ENCODE measurements at places on chromosomes 1 and 21.

DNA sequence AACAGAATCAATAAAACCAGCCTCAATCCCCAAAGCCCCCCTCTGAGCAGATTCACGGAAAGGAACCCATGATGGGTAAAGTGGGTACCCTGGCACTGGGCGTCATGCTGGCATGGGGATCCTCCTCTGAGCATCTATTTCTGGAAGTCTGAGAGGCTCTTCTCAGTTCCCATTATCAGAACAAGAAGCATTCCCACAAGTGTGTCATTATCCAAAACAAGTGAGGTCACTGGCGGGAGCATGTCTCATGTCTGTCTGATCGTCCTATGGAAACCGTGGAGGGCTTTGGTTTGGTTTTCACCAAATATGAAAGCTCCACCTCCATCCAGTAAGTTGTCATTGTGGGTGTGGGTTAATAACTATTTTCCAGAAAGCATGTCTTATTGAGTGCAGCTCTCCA lies 70.7 kb downstream of the PGM1 start:
- no peak for DNase-seq

GRCh38 chr1:205521686-205522085 lies 17.2 kb downstream of the CDK18 start:
- DNase-seq, result no peak

GRCh38 chr1:245361065-245361464 lies 206.3 kb downstream of the KIF26B start:
- no peak for DNase-seq

GRCh38 chr1:241627453-241628259 lies 12.5 kb downstream of the CHML start:
- no peak for DNase-seq

DNA sequence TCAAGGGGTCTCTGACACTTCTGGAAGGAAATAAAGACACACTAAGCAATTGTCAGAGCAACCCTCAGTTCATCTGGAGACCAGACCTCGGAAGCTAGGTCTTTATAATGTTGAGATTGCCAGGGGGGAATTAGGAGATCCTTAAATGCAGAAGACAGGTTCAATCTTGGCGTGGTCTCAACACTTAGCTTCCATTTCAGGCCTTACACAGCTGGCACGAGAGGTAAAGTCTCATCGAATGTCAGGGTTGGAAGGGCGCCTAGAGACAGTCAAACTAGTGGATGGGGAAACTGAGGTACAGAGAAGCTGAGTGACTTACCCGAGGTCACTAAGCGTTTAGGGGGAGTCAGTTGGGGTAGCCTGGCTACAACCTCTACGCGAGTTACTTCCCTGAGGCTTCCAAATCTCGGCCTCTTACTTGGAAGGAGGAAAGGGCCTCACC lies 562 bp upstream of the EPB41 start:
- no peak for DNase-seq

DNA sequence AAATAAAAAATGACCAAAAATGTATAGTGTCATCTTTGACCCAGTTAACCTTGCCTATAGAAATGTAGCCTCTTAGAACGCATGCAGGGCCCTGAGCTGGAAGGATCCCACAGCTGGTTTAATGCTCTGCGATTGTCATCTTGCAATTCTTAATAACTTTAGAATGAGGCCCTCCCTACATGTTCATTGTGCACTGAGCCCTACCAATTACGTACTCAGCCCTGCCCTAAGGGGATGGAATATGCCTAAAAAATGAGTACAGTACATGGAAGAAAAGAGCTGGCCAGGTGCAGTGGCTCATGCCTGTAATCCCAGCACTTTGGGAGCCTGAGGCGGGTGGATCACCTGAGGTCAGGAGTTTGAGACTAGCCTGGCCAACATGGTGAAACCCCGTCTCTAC lies 57.8 kb upstream of the BCAR3 start:
- DNase-seq, result no peak

DNA sequence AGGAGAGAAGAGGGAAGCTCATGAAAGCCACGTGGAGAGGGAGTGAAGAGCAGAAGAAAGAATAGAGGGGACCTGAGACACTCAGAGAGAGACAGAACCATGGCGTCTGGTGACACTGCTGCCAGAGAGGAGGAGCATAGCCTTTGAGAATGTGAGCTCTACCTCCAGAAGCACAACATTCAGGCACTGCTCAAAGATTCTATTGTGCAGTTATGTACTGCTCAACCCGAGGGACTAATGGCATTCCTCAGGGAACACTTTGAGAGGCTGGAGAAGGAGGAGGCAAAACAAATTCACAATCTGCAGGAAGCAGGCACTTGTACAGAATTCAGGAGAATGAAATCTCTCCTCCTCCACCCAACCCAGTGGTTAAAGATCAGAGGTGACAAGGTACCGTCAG lies 45.1 kb downstream of the BTBD8 start:
- no peak for DNase-seq

DNA sequence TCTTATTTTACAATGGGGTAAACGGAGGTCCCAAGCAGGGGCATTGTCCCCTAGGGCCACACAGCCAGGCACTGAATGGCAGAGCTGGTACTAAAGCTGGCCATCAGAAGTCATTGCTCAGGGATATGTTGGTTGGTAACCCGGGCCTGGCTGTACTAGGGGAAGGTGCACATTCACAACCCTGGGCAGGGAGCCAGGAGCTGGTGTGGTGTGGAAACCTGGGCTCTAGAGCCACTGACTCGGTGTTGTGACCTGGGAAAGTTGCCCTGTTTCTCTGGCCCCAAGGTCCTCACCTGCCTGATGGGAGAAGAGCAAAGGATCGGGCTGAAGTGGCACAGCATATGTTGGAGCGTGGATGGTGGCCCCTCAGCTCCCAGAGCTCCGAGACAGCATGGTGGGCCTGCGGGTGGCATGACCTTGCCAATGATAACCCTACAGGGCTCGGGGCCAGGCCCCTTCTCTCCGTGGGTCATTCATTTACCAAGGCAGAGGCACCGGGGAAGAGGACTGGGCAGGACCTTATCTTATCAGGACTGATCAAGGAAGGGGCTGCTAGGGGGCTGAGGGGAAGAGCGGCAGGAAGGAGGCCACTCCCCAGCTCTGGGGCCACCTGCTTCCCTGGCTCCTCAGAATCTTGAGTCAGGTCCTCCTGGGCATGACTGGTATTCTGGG lies 274.1 kb downstream of the TRABD2B start:
- no peak for DNase-seq

DNA sequence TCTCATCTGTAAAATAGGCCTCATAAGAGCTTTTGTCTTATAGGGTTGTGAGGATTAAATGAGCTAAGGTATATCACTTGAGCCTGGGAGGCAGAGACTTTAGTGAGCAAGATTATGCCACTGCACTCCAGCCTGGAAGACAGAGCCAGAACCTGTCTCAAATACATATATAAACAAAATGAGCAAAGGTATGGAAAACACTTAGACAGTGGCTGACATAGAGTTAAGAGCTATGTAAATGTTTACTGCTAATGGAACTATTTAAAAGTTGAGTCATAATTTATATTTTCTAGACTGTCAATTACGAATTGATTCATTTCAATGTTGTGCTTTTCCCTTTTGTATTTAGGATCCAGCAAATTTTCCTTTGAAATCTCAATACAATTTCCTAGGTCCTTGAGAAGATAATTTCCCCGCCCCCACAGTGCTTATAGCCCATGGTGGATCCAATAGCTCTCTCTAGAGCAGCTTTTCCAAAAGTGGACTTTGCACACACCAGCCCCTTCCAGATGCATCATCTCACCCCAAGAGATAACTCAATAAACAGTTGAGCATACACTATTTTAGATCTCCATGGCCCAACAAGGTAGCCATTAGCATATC lies 21.8 kb upstream of the RUNX3 start:
- no peak for DNase-seq

DNA sequence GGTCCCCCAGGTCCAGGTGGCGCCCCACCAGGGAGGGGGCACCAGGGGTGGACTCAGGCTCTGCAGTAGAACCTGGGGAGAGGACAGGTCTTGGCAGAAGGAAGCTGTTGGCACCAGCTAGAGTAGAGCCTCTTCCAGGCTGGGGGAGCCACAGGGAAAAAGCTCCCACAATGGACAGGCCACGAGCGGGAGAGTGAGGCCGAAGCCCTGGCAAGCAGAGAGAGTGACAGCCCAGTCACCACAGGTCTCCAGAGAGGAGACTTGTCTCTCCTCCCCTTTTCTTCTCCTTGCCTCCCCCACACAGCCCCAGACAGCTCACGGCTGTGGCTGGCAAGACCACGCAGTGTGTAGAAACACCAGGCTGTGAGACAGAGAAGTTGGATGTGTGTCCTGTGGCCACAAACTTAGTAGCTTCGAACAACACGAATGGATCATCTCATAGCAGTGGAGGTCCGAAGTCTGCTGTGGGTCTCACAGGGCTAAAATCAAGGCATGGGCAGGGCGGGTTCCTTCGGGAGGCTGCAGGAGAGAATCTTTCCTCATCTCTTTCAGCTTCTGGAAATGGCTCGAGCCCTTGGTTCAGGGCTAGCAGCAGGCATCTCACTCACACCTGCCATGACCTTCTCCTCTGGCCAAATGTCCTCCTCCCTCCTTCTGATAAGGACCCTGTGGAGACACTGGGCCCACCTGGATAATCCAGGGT lies 3.3 kb downstream of the KRTAP12-4 start:
- no peak for DNase-seq

GRCh38 chr1:28070725-28071593 lies 17.5 kb downstream of the EYA3 start:
- no peak for DNase-seq

DNA sequence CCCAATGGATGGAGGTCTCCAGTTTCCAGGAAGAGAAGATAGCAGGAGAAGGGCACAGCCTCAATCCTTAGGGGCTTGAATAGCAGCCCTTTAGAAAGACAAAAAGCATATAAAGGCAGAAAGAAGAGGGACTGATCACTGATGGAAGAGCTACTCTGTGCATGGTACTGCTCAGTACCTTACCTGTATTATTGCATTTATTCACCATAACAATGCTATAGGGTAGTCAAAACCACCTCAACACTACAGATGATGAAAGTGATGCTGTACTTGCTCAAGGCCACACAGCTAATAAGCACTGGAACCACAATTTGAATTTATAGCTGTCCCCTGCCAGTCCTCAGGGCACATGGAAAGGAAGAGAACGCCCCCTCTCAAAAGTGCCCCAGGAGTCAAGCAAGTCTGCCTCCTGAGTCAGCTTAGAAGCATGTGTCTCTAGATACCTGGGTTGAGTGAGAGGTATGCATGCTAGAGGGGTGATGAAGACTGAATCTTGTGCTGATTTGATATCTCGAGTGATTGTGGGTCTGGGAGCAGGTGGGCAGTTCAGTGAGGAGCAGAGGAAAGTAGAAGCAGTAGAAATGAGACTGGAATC lies 13.6 kb downstream of the DDAH1 start:
- DNase-seq, result no peak

GRCh38 chr1:244102468-244102867 lies 51.4 kb downstream of the ZBTB18 start:
- no peak for DNase-seq

DNA sequence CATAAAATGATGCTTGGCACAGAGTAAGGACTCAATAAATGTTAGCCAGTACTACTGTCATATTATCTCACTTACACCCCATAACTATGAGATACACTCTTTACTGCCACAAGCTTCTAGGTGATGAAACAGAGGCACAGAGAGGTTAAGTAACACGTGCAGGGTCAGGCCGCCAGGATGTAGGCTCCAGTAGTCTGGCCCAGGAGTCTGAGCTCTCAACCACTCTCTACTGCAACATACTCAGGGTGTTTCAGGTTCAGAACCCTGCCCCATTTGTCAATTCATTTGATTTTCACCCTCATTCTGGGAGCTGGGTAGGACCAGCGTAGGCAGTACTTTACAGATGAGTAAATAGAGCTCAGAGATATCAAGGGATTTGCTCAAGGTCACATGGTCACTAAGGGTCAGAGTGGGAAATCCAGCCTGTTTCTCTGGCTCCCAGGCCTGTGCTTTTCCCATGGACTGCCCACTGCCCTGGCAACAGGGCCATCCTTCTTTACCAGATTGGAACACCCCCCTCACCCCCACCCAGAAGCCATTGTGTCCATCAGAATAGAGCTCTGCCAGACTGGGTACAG lies 21.2 kb downstream of the IQGAP3 start:
- no peak for DNase-seq

GRCh38 chr1:89951766-89952604 lies 42.9 kb upstream of the ZNF326 start:
- no peak for DNase-seq

DNA sequence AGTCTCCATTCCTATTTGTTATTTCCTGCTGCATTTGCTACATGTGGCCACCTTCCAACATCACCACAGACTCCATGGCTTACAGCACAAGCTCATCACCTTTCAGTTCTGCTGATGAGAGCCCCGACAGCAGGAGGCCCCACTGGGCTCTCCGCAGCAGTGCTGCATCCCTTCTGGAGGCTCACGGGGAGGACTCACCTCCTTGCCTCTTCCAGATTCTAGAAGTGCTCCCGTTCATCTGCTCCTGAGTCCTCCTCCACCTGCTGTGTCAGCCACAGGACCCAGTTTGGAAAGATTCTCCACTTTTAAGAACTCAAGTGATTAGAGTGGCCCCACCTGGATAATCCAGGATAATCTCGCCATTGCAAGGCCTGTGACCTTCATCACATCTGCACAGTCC lies 167.6 kb downstream of the PCBP3 start:
- DNase-seq, result no peak

DNA sequence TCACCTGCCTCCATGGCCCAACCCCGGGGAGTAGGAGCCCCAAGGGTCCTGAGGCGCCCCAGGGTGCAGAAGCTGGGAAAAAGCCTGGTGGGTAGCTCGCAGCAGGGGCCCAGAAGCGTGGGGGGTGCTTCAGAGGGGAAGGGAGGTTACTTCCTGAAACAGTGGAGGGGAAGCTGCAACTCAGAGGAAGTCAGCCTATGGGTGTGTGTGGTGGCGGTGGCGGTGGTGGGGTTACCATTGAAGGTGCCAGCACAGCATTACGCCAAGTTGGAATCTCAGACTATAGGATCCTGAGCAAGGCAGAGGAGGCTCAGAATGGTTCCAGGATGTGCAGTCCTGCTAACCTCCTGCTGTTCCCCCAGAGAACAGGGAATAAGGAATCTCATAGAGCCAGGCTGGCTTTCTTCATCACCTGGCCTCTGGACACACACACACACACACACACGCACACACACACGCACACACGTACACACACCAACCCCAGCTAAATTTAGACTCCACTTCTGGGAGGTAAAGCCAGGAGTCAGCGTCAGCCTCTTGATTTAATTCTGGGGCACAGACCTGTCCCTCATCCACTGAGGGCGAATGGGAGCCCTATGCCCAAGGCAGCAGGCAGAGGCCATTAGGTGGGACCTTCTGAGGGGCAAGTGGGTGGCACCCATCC lies 1.3 kb downstream of the DENND4B start:
- no peak for DNase-seq

DNA sequence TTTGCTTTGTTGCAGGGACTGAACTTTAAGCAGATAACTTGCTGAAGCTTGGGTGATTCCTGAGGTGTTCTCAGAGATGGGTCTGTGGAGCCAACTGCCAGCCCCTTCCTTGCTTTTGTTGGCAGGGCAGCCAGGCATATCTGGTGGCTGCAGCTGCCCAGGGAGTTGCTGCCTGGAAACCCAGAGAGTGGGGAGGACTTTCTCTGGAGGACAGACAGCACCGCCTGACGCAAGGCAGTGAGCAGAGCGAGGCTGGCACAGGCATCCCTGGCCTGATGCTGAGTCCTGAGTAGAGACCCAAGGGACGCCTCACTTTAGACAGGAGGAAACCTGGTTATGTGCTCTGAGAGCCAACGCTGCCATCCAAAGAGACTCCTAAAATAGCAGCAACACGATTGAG lies 9.8 kb upstream of the OLFML2B start:
- DNase-seq, result no peak
